ENCODE measurements at places on chromosomes 7 and 10. TPM values are rescaled to one million over a fixed set of nuclear protein-coding genes. Genes with fewer than 3 reads are reported as not detected.
A peak's percentile ranks its signal among the peaks of the same experiment; 100 is the strongest.

The WDFY4 gene
- not detected for total RNA-seq

The ZNF487 gene
- total RNA-seq, result 2.5 TPM

The MACROH2A2 gene
- 26.9 TPM for total RNA-seq

The ZNF511 gene
- total RNA-seq, result 21.2 TPM

DNA sequence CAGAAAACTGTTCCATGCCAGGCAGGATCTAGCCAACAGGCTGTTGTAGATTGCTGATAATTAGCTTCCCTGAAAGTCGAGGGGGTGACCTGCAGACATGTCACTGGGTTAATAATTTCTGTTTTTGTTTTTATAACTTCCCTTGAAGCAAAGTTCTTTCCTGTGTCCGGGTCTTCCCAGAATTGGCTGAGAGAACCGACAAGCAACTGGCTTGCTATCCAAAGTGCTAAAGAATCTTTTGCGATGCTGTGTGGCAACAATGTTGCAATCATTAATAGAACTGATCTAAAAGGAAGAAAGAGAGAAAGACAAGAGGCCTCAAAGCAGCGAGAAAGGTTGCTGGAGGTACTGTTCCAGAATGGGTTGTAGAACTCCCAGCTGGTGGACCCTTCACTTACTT is 132.1 kb upstream of the DPP6 start:
- DNase-seq, result no peak

- no peak for DNase-seq
Measured at GRCh38 chr10:132269266-132270230, 38.2 kb downstream of the STK32C start.

GRCh38 chr7:93350338-93350737 is 118.2 kb downstream of the VPS50 start:
- no peak for DNase-seq

The NXPH1 gene
- total RNA-seq, result not detected

The AMZ1 gene
- total RNA-seq, result 0.12 TPM

DNA sequence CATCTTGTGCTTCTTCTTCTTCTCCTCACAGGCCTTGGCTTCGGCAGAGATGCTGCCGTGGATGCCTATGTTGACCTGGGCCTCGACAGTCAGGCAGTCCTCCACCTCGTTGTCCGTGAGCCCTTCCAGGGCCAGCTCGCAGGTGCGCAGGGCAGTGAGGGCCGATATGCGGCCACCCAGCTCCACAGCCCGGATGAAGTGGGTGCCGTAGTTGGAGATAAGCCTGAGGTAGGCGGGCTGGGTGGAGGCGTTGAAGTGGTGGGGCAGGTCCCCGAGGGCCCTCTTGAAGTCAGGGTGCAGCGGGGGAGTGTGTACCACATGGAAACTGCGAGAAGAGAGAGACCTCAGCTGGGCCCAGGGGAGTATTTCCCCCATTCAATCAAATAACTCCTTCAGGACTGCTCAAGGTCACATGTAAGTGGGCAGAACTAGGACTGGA is 3.7 kb downstream of the PRF1 start:
- DNase-seq, result no peak

The DENND2A gene
- total RNA-seq, result not detected

GRCh38 chr10:124737221-124737620 is 7.0 kb downstream of the FAM53B start:
- DNase-seq, result no peak

DNA sequence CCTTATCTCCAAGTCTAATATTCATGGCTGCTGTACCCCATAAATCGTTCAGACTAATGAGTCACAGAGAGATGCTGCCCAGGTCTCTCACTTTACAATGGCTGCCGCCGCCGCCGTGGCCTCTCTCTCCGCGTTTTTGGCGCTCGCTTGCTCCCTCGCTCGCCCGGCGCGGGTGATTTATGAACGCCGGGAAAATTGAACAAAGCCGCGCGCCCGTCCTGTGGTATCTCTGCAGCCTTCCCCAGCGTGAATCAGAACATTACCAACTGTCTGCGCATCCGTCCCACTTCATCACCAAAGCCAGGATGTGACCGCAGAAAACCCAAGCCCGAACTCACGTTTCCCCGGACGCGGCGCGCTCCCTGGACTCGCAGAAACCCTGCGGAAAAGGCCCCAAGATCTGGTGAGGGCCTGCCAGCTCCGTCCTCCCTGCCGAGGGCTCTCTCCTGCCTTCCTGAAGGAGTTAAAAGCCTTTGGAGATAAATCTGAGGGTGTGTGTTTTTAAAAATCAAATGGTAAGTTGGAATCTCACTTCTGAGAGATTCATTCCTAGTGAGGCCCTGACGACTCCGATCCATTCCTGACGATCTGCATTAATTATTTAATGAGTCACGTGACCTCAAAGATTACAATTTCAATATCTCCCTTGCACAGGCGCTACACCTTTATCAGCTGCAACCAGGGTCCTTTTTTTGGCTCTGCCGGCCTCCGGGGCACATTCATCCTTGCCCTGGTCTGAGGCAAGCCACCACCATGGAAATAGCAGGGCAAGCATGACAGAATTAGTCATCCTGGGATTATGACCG is 6.3 kb downstream of the HOXA4 start:
- no peak for DNase-seq

GRCh38 chr10:58477902-58478301 is 34.8 kb upstream of the BICC1 start:
- no peak for DNase-seq

- DNase-seq, result no peak
Measured at GRCh38 chr7:116337800-116338199, 127.5 kb downstream of the TES start.

The C7orf57 gene
- total RNA-seq, result 0.24 TPM

The WIPF3 gene
- 4.9 TPM for total RNA-seq

The SFTPA2 gene
- total RNA-seq, result 0.86 TPM

DNA sequence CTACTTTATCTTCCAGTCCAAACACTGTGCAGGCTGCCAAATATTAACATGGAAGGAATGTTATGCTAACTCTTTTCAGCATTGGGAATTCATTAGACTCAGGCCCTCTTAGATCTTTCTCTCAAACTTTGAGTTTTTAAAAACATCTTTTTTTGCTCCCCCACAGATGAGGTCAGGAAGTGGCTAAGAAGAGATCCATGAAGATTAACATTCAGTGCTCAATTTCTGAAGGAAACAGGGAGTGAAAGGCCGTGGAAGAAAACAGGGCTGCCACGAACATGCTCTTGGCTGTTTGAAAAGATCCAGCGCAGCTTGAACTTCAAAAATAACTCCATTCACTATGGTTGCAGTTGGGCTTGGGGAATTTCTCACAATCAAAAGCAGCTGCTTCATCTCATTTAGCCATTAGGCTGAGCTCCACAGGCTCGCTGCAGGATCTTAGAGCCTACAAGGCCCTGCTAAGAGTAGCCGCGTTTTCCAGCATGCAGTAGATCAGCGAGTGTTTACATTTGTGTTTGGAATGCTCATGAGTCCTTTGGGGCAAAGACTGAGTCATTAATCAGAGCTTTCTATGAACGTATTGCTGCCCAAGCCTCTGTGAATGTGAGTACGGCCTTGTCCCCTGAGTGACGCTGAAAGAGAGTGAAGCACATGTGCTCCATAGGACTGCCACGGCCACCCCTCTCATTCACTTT is 41.2 kb upstream of the TNS3 start:
- DNase-seq, result no peak

The AMPH gene
- total RNA-seq, result not detected

The LDB3 gene
- total RNA-seq, result not detected

The SLC16A9 gene
- 2.2 TPM for total RNA-seq

- DNase-seq, result peak; percentile 29
Measured at GRCh38 chr10:62076891-62077290, 175.4 kb downstream of the ARID5B start.

- peak; percentile 49 for DNase-seq
Measured at GRCh38 chr7:12458520-12459131, 55.0 kb upstream of the VWDE start.

GRCh38 chr7:149256568-149256967 is 5.4 kb upstream of the ZNF783 start:
- no peak for DNase-seq

DNA sequence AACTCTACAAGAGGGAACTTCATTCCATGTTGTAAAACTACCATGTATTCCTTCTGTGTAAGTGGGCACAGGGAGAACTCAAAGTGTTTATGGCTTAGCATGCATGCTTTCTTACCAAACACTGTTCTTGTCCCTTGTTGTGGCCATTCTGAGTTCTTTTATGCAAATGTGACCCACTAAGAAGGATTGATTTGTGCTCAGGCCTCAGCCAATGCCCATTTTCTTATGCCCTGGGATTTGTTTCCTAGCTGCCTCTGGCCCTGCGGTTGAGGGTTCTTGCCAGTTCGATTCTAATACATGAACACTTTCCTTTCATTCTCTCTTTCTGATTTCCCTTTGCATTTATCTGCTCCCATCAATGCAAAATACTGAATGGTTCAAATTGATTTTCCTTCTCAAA is 316.7 kb downstream of the NRG3 start:
- DNase-seq, result no peak

GRCh38 chr10:12835709-12836108 is 165.8 kb downstream of the CCDC3 start:
- peak; percentile 11 for DNase-seq

- DNase-seq, result no peak
Measured at GRCh38 chr7:45971661-45972175, 50.6 kb upstream of the IGFBP3 start.

The ANKMY2 gene
- total RNA-seq, result 29.9 TPM

DNA sequence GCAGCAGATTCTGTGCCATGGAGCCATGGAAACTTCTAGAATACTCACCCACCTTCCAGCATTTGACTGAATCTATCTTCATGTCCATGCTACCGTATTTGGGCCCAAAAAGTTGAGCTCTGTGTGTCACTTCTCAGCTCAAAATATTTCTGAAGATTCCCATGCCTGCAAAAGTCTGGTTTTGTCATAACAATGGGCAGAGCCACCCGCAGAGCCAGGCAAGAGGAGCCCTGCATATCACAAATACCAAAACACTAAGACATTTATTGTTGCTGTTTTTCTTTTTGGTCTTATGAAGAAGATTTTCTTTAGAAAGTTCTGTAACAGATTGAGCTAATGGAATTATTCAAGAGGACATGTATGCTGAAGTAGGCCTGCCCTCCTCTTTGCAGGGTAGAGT is 68.1 kb downstream of the PRTFDC1 start:
- DNase-seq, result no peak

The LLCFC1 gene
- not detected for total RNA-seq

The AGAP6 gene
- total RNA-seq, result 14.5 TPM

DNA sequence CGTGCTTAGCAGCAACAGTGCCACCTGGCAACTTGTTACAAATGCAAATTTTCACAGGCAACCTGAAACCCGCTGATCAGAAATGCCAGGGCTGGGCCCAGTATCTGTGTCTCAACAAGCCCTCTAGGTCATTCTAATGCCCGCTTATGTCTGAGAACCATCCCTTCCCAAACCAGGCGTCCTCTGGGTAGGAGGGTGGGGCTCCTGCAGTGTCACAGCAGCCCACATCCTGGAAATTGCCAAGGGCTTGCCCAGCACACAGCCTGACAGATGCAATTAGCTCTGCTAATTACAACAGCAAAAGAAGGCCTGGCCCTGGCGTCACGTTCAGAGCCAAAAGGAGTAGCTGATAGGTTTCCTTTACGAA is 15.9 kb downstream of the ITPRIP start:
- DNase-seq, result no peak

The SEMA4G gene
- total RNA-seq, result 15.9 TPM

DNA sequence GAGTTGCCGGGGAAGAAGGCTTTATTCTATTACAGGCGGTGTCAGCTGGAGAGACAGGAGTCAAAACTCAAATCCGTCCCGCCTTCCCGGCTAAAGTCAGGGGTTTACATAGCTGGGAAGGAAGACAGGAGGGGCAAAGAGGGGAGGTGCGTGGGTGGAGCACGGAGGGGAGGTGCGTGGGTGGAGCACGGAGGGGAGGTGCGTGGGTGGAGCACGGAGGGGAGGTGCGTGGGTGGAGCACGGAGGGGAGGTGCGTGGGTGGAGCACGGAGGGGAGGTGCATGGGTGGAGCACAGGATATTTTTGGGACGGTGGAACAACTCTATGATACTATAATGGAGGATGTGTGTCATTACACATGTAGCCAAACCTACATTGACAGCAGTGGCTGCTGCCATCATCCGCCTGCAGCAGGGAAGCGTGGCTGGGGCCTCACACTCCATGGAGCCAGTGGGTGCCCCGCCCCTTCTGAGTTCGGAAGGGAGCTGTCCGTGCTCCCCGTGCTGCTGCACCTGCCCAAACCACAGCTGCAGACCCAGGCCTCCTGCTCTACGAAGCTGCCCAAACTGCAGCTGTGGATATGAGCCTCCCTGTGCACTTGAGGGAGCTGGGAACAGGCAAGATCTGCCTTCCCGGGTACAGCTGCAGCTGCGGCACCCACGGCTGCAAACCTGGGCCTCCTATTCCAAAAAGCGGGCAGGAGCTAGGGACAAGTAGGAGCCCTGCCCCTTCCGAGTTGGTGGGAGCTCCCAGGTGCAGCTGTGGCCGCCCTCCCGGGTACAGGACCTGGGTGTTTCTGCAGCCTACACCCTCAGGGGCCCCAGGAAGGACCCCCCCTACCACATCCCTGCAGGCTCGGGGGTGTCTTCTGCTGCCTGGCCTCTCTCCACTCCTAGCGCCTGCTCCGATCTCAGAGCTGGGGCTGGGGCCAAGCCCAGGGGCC is 119.4 kb downstream of the DYNC2I1 start:
- DNase-seq, result peak; percentile 49

- DNase-seq, result no peak
Measured at GRCh38 chr7:37342688-37343471, 105.8 kb downstream of the ELMO1 start.

The PGAM1 gene
- 157 TPM for total RNA-seq

The LGI1 gene
- not detected for total RNA-seq

GRCh38 chr10:1400101-1401070 is 336.9 kb downstream of the ADARB2 start:
- DNase-seq, result no peak

The SLC18A3 gene
- total RNA-seq, result not detected

DNA sequence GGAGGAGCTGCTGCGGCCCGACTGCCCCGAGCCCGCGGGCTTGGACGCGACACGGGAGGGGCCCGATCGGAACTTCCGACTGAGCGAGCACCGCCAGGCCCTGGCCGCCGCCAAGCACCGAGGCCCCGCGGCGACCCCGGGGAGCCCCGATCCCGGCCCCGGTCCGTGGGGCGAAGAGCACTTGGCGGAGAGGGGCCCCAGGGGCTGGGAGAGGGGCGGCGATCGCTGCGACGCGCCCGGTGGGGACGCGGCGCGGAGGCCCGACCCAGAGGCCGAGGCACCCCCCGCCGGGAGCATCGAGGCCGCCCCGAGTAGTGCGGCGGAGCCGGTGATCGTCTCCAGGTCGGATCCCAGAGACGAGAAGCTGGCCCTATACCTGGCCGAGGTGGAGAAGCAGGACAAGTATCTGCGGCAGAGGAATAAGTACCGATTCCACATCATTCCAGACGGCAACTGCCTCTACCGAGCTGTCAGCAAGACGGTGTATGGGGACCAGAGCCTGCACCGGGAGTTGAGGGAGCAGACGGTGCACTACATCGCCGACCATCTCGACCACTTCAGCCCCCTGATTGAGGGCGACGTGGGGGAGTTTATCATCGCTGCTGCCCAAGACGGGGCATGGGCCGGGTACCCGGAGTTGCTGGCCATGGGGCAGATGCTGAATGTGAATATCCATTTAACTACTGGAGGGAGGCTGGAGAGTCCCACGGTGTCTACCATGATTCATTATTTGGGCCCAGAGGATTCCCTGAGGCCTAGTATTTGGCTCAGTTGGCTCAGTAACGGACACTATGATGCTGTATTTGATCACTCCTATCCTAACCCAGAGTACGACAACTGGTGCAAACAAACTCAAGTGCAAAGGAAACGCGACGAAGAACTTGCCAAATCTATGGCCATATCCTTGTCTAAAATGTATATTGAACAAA is 1.4 kb downstream of the OTUD1 start:
- peak; percentile 35 for DNase-seq

GRCh38 chr10:6052247-6053221 is 9.6 kb downstream of the IL2RA start:
- DNase-seq, result peak; percentile 52

All from Calu3 (cell line).